ENCODE measurements at places on chromosomes 12 and 14.

DNA sequence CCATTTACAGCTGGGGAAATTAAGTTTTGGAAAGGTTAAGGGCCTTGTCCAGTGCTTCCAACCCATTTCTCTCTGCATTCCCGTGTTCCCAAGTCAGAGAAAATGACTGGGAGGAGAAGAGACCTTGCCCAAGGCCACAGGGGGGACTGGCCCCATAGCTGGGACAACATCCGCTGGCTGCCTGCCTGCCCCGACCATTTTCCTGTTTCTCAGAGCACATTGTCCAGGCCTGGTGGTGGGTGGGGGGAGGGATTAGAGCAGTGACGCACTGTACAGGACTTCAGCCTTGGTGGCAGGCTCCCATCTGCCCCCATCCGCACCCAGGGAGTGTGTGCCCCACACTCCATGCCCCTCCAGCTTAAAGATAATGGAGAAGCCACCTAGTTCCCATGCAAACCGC is 27.7 kb downstream of the DIO3 start:
- no peak for DNase-seq

GRCh38 chr14:98958632-98959031 is 313.4 kb downstream of the BCL11B start:
- no peak for DNase-seq

DNA sequence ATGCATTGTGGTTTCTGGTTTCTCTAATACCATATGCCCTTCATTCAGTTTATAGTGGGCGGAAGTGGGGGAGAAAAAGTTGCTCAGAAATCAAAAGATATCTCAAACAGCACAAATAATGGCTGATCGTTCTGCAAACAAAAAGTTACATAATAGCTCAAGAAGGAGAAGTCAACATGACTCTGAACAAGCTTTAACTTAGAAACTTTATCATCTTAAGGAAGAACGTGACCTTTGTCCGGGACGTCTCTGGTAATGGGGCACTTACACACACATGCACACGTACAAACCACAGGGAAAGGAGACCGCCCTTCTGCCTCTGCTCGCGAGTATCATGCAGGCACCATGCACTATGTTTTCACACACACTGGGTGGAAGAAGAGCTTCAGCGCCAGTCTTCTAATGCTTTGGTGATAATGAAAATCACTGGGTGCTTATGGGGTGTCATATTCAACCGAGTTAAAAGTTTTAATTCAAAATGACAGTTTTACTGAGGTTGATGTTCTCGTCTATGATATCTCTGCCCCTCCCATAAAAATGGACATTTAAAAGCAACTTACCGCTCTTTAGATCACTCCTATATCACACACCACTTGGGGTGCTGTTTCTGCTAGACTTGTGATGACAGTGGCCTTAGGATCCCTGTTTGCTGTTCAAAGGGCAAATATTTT is 4.7 kb downstream of the FOS start:
- DNase-seq, result no peak

DNA sequence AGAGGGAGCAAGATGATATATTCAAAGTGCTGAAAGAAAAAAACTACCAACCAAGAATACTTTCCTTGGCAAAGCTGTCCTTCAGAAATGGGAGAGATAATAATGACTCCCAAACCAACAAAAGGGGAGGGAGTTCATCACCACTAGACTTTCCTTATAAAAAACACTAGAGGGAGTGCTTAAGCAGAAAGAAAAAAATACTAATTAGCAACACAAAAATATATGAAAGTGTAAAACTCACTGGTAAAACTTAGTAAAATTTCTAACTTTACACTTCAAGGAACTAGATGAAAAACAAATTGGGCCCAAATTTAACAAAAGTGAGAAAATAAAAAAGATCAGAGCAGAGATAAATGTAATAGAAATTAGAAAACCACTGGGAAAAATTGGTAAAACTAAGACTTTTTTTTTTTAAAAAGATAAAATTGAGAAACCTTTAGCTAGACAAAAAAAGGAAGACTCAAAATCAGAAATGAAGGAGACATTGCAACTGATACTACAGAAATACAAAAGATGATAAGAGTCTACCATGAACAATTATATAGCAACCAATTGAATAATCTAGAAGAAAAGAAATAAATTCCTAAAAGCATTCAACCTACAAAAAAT is 60.4 kb upstream of the FAR2 start:
- DNase-seq, result peak; percentile 39

GRCh38 chr12:113439606-113440030 is 17.4 kb downstream of the SDSL start:
- peak; percentile 48 for DNase-seq
